ENCODE measurements at places on chromosomes 4 and X. TPM values are rescaled to one million over a fixed set of nuclear protein-coding genes. Genes with fewer than 3 reads are reported as not detected.
A peak's percentile ranks its signal among the peaks of the same experiment; 100 is the strongest.

Gene SSX4
- not detected for total RNA-seq

Gene NRK
- not detected for total RNA-seq

Gene PQBP1
- 75.8 TPM for total RNA-seq

Gene FRMPD4
- total RNA-seq, result 0.24 TPM

Gene TBC1D25
- total RNA-seq, result 7.4 TPM

Gene EPGN
- 0.59 TPM for total RNA-seq

- no peak for DNase-seq
Observed at GRCh38 chrX:100931925-100932285, 3.2 kb upstream of the XKRX start.

- no peak for DNase-seq
Observed at GRCh38 chr4:125359960-125360634, 45.3 kb downstream of the FAT4 start.

GRCh38 chrX:31213941-31214340, 142.1 kb upstream of the FTHL17 start:
- DNase-seq, result peak; percentile 10

- DNase-seq, result peak; percentile 53
Observed at GRCh38 chr4:37008199-37008598, 236.3 kb upstream of the NWD2 start.

- no peak for DNase-seq
Observed at GRCh38 chrX:56279863-56280262, 47.7 kb downstream of the KLF8 start.

- DNase-seq, result peak; percentile 71
Observed at GRCh38 chr4:54091637-54092404, 8.1 kb upstream of the GSX2 start.

GRCh38 chr4:146436423-146437162, 85.1 kb downstream of the SLC10A7 start:
- no peak for DNase-seq

DNA sequence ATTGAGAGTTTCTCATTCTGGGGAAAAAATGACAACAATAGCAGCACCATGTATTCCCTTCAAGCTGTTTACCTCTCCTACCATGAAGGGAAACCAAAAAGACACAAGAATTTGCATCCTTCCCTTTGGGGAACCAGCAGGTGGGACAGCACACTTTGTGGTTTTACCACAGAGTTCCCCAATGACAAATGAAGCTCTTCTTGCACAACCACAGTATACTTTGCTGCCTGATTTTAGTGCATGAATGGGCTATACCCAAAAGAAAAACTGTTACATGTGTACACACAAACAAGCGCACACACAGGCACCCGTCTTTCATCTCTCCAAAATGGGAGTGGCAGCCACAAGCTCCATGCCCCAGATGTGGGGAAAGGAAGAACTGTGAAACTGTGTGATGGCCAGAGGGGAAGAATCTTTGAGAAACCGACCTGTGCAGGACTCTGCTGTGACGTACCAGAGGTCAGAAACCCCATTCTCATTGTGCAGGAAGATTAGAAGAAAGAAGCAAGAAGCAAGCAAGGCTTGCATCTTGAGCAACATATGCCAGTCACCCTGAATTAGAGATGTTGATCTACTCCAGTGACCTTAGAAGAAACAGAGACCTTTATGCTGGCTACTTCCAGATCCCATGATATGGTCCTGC, 2.7 kb upstream of the MAML3 start:
- no peak for DNase-seq

DNA sequence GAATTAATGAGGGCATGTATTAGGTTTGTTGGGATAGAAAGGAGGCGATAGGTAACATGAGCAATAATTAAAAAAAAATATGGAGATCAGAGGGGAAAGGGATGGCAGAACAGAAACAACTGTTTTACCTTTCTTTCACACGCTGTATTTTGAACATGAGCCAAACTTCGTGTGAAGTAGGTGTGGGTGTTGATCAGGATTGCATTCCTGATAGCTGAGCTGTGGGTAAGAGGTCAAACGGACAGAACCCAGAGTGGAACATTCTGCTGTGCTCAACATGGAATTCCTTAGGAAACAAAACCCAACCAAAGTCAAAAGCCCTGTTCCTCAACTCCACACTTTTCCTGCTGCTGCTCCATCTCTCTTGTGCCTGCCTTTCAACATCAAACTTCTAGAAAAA, 162.5 kb upstream of the CASK start:
- DNase-seq, result no peak

DNA sequence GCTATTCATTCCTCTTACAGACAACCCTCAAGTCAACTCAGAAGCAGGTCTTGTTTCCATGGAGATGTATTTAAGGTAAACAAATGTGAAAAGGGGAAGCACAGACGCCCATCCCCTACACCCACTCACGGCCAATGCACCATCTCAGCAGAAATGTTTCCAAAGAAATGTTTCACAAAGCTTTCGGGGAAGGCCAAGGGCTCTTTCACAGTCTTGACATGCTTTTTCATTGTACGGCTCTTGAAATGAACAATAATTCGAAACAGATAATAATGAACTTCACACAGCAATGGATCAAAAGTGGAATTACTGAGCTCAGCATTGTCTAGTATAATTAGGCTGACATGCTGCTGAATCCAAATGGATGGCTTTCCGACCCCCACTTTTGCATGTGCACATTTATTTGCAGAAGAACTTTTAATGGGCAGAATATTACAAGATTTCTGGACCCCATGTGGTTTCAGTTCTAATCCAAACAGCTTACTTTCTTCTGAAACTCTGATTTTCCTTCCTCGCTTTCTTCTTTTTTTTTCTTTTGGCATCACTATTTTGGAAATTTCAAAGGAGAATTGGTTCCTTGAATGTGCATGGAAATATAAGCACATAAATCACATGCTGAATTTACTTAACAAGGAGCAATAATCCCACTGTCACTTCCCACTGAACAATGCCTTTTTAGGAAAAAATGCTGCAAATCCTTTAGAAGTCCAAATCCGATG, 160.9 kb downstream of the SMIM20 start:
- DNase-seq, result no peak

- DNase-seq, result no peak
Observed at GRCh38 chrX:48935301-48935670, 16.5 kb upstream of the PIM2 start.

DNA sequence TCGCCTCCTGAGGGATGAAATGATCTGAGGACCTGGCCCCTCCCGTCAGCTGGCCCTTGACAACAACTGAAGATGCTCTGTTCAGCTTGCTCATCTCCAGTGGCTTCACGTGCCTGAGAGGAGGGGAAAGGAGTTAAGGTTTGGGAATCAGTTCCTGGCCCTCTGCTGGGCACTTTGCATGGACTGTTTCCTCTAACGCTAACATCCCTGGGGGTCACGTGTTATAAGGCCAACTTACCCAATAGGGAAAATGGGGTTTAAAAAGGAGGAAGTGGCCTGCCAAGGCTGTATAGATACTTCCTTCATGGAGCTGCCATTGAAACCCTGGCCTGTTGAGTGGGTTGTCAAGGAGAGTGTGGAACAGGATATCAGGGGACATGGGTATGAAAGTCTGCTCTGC, 65.6 kb downstream of the OR13H1 start:
- no peak for DNase-seq
